ENCODE measurements at places on chromosomes 1 and 21.

DNA sequence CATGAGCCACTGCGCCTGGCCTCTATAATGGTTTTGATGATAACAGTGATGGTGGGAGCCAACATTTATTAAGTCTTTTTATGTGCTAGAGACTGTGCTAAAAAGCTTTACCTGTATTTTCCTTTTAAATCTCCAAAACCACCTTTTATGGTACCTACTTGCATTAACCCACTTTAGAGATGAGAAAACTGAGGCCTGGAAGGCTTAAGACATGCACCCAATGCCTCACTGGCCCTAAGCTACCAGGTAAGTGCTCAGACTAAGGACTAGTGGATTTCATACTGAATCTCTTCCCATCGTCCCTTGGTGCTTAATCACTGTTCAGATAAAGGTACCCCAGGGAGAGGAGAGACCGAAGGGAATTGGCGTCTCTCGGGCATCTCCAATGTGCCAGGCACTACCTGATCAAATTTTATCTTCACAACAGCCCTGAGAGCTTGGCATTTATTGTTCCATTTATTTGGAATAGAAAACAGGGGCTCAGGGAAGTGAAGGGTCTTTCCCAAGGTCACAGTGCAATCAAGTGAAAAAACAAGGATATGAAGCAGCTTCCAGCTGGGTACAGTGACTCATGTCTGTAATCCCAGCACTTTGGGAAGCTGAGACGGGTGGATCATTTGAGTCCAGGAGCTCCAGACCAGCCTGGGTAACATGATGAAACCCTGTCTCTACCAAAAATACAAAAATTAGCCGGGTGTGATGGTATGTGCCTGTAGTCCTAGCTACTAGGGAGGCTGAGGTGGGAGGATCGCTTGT, 84.2 kb downstream of the LACTBL1 start:
- DNase-seq = no peak

- DNase-seq = no peak
Observed at GRCh38 chr1:2003541-2004131, at the start of gene CFAP74. CFAP74 (minus strand) TSS chr1:2003786; CDS start chr1:1990956, 12,830 bp downstream.

DNA sequence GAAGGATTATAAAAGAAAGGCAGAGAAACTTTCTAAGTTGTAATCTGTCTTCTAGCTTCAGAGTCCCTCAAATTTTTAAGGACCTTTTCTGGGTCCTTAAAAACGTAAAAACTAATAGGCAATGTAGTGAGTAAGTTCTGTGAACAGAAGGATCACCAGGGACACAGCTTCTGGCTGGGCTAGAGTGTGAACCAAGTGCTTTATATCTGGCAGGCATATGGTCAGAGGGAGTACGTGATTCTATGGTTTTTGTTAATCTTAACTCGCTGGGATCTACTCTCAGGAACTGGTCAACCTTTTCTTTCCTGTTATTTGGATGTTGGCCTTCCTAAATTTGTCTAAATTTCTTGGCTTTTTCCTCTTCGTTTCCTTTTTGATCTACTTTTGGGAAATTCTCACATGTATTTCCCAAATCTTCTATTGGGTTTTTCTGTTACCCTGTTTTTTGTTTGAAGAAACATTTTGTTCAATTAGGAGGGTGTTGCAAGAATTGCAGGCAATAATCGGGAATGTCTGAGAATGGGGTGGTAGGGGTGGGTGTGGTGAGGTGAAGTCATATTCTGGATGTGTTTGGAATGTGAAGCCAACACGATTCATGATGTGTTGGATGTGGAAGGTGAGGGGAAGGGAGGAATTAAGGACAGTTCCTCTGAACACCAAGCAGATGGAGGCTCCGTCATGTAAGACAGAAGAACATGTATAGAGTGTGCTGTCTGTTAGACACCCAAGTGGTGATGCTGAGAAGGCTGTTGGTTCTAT, 193.2 kb downstream of the FMN2 start:
- no peak for DNase-seq

DNA sequence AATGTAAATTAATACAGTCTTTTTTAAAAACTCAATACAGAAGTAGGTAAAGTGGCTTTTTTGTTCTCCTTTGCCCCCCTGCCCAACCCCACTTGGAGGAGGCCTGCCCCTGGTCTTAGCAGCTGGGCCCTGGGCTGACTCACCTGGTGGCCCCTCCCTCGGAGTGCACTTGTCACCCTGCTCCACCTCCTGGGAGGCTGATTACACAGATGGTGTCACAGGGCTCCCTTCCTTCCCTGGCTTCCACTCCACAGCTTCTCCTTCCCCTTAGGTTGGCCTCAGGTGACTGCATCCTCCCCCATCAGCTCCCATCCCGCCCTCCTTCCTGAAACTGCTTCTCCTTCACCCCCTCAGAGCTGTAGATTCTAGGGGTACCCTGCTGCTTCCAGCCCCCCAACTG, 11.7 kb upstream of the CAPN9 start:
- no peak for DNase-seq

- DNase-seq = no peak
Observed at GRCh38 chr1:151714820-151715725, 1.5 kb downstream of the CELF3 start.

Data from activated CD8-positive, alpha-beta memory T cell treated with anti-CD3 and anti-CD28 coated beads for 1 hour (primary cell).